ENCODE measurements at places on chromosomes 3 and 15.

DNA sequence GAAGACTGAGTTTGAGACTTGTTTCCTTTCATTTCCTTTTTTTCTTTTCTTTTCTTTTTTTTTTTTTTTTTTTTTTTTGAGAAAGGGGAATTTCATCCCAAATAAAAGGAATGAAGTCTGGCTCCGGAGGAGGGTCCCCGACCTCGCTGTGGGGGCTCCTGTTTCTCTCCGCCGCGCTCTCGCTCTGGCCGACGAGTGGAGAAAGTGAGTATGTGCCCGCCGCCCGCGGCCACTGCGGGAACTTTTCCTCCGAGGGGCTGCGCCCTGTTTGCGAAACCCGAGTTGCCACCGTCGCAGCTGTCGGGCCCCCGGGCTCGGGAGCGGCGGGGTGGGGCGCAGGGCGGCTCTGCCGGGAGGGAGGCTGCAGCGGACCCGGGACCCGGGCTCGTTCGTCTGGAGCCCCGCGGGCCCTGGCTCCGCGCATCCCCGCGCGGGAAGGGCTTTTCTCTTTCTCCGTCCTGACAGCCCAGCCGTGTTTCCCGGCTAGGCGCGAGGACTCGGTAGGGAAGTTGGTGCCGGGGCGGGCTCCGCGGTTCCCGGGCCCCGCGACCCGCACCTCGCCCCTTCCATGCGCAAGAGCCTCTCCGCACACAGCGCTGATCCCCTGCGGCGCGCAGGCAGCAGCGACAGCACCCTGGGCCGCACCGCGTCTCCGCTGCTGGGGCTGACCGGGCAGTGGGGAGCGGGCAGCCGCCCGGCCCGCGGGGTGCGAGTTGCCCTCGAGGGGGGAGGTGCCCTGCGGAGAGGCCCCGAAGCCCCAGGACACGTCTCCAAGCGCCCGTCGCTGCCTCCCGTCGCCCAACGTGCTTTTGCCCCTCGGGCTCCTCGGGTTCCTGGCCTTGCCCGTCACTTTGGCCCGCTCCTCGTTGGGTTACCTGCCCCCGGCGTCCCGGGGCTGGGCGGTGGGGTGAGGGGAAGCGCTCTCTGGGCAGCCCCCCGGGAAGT, 1.4 kb downstream of the IGF1R start:
- no peak for DNase-seq

DNA sequence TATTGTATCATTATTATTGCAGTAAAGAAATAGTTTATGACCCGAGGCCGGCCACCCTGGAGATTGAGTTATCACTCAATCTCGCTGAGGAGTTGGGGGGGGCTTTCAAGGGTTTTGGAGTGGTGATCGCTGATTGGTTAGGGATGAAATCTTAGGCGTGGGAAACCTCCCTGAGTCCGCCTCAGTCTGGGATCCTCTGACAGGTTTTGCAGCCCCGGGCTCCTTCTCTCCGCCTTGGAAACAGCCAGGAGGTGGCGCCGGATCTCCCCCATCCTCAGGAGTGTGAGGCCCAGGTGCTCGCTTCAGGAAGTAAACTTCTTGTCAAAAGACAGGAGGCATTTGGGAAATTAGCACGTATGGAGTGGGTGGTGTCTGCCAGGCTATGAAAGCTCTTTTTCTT, 41.1 kb upstream of the SEC61A1 start:
- no peak for DNase-seq

DNA sequence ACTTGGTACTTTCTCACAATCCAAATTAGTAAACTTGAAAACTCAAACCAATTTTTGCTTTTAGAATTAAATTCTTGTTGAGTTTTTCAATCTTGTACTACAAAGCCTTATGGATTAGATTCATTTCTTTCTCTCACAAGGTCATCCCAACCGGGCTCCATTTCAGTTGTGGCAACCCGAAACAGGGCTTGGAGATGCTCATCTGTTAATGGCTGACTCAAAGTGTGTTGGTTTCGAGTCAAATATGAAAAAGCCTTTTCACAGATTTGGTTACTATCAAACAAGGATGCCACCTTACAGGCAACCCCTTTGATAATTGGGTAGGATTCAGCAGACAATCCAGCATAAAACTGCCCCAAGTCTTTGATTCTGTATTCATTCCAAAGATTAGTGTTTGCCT, 1.8 kb downstream of the EPM2AIP1 start:
- DNase-seq, result peak; percentile 60

DNA sequence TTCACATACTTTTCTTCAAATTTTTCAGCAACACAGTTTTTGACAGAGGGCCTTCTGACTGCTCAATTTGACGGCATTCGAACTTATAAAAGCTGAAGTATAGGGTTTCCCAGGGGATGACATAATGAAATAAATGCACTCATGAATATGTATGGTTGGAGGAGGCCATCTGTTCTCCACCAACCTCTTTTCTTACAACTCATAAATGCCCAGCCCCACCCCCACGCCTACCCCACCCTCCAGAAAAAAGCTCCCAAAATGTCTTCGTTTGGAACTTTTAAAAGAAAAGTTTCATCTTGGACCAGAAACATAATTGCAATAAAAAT, 211.6 kb upstream of the LRRN1 start:
- DNase-seq, result no peak

- no peak for DNase-seq
Measured at GRCh38 chr3:72086042-72086742, 301.2 kb upstream of the PROK2 start.

GRCh38 chr15:79004336-79004735, 59.5 kb upstream of the CTSH start:
- DNase-seq, result no peak

- DNase-seq, result peak; percentile 77
Measured at GRCh38 chr3:50623840-50624474, 7.0 kb downstream of the MAPKAPK3 start.

GRCh38 chr3:152269056-152269830, 514 bp downstream of the MBNL1 start:
- no peak for DNase-seq

DNA sequence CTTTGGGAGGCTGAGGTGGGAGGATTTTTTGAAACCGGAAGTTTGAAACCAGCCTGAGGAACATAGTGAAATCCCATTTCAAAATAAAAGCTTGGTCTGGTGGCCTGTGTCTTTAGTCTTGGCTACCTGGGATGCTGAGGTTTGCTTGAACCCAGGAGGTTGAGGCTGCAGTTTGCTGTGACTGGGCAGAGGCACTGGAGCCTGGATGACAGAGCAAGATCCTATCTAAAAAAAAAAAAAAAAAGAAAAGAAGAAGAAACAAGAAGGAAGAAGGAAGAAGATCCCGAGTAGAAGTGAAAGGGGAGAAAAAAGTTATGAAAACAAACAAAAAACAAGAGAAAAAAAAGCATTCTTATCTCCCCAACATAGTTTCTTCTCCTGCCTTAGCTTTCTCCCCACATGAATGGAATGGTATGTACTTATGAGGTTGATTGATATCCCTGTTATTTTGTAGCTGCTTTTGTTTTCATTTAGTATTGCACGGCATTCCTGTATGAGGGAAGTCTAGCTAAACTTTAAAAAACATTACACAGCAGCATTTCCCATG, 42.4 kb downstream of the TMEM40 start:
- DNase-seq, result no peak

DNA sequence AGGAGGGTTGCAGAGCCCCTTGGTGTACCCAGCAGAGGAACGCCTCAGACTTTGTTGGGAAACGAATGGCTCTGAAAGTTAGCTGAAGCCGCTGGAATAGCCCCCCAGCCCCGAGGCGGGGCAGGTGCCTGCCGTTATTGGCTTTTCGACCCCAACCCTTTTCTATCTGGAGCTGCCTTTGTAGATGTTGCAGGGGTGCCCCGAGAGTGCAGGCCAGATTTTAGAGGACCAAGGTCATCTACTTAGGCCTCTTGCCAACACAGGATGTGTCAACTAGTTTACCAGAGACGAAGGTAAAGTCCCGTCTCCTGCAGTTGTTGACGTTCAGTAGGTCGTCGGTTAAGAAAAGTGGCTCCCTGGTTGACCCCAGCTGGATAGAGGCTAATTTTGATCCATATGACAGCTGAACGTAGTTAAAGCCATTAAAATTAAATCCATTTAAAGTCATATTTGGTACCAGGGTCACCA, 579 bp upstream of the UBE3A start:
- DNase-seq, result no peak

- no peak for DNase-seq
Measured at GRCh38 chr3:19334120-19334519, 185.8 kb downstream of the KCNH8 start.

DNA sequence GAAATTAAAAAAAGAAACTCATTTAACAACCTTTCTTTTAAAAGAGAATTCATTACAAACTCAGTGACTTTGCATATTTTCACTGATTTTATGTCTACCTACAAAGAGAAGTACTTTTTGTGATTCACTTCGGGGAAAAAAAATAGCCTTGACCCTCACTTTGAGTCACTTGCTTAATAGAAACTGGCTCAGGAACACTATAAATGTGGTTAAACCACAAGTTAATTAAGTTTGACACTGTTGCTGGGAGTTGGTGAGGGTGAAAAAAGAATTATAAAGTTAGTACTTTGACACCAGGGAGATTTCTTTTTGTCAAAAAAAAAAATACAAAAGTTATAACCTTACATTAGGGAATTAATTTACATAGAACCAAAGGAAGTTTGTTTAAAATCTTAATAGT, 810.9 kb downstream of the NR2F2 start:
- DNase-seq, result no peak

- peak; percentile 33 for DNase-seq
Measured at GRCh38 chr3:128546646-128547045, 53.6 kb upstream of the GATA2 start.

DNA sequence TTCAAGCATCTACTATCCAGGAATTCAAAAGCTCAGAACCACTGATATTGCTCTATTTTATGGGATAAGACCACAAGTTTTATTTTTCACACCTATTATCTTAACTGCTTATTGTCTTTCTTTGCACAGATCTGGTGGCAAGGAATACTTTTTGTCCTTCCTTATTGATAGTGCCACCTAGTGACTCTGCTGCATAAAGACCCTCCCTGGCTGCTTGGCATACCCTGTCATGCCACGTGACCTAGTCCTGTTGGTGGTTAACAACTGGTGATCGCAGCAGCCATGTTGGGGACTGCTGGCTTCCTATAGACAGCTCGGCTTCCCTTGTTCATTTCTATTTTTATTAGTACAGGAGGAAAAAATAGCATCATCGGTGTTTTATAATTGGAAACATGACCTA, 236.3 kb downstream of the MEX3B start:
- no peak for DNase-seq

- DNase-seq, result no peak
Measured at GRCh38 chr3:11641683-11642430, 1.9 kb downstream of the VGLL4 start.

GRCh38 chr3:58857402-58857801, 190.8 kb upstream of the FAM3D start:
- no peak for DNase-seq

- DNase-seq, result no peak
Measured at GRCh38 chr3:47732143-47732542, 49.5 kb downstream of the SMARCC1 start.

DNA sequence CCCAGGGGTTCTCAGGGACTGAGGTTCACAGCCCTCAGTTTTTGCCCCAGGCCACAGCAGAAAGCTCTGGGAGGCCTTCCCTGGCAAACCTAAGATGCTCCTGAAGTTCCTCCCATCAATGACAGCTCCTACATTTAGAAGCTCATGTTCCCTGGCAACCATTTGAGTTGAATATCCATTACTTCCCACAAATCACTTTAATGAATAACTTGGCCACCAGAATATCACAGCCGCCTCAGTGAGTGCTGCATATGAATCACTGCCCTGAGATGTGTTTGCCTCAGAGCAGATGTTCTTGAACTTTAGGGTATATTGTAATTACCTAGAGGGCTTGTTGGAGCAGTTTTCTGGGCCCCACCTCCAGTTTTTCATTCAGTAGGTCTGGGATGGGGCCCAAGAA, 27.4 kb downstream of the SLCO2A1 start:
- peak; percentile 18 for DNase-seq

DNA sequence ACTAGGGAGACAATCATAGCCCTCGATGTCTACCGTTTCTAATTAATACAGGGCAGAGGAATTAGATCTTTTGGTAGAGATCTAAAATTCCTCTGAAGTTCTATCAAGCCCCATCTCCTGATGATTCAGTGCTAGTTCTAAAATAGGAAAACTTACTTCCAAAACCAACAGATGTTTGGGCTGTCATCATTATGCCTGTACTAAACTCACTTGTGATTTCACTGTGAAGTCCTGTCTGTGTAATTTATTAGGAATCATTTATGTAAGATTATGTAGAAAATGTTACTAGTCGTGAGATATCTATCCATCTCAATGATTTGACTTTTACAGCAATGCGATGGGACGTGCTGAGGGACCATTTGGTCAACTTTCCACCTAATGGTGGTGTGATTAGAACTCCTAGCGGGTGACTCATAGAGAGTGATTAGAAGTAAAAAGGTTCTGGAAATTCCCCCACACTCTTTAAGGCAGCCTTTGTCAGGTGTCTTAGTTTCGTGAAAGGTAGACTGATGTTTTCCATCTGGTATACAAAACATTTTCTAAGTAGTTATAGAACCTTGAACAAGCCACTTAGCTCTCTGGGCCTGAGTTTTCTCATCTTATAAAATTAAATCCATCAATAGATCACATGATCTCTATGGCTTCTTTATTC, 34.2 kb downstream of the LIPC start:
- DNase-seq, result no peak

DNA sequence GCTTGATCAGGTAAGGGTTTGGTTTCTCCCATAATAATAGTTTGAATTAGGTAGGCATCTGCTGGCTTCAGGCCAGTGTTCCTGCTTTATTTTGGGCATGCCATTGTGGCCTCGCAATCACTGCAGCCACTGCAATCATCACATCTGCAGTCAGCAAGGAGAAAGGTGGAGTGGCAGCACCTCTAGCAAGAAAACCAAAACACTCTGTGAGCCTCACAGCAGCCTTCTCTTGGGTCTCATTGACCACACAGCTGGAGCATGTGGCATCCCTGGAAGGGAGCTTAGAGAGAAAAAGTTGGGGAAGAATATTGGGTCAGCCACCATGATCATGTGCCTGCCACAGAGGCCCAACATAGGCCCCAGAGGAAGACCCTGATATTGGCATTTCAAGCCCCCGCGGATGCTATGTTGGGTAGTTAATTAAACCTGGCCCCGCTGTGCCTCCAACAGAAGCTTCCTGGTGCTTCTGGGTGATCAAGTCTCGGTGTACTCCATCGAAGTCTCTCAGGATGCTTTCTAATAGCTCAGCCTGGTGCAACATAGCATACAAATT, 158.0 kb upstream of the UBE2E1 start:
- no peak for DNase-seq

DNA sequence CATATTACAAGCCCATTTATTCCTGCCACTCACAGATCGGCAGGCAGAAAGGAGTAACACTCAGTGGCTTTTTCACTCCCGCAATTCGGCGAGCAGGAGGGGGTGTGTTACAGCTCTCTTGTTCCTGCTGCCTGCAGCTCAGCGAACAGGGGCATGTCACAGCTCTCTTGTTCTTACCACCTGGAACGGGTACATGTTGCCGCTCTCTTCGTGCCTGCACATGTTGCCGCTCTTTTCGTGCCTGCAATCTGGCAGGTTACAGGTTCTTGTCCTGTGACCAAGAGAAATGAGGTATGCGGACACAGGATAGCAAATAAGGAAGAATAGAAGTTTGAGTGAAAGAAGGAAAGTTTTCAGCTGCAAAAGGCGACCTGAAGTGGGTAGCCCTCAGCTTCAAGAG, 761.4 kb downstream of the NAALADL2 start:
- DNase-seq, result no peak
